ENCODE measurements at places on chromosomes 3 and 15.
A peak's percentile ranks its signal among the peaks of the same experiment; 100 is the strongest.

GRCh38 chr3:4978966-4979427 lies 240 bp upstream of the BHLHE40 start:
- peak; percentile 98 for DNase-seq

DNA sequence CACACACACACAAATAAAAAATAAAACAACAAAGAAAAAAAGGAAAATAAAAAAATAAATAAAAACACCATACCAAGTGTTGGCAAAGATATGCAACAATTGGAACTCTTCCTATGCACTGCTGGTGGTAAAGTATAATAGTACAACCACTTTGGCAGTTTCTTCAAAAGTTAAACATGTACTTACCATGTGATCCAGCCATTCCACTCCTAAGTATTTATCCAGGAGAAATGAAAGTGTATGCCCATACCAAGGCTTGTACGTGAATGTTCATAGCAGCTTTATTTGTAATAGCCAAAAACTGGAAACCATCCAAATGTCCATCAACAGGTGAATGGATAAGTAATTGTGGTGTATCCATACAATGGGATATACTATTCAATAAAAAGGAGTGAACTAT lies 17.0 kb downstream of the WDR93 start:
- no peak for DNase-seq

DNA sequence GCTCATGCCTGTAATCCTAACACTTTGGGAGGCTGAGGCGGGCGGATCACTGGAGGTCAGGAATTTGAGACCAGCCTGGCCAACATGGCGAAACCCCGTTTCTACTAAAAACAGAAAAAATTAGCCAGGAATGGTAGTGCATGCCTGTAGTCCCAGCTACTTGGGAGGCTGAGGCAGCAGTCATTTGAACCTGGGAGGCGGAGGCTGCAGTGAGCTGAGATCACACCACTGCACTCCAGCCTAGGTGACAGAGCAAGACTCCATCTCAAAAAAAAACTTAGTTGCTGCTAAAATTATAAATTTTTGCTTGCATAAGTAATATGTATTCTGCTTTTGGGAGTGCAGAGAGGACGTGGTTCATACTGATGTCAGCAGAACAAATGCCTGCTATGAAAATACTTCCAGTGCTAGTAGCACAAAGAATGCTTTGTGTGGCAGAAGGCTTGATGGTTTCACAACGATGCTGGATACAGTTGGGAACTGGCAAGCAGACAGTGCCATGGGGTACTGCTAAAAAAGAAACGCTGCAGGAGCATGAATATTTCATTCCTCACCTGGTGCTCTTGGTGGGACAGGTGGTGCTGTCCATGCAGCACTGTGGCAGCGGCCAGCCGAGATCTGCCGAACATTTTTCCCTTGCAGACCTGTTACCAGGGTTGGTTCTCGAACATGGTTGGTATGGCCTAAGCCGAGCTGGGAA lies 31.1 kb downstream of the FBXL22 start:
- DNase-seq = no peak

GRCh38 chr3:17290894-17291293 lies 406.1 kb downstream of the PLCL2 start:
- no peak for DNase-seq

GRCh38 chr3:174365796-174366195 lies 493.3 kb upstream of the NAALADL2 start:
- DNase-seq = no peak
